ENCODE measurements at places on chromosomes 4 and X.

GRCh38 chr4:5753766-5754528, 42.9 kb downstream of the EVC start:
- no peak overlapping the region for H3K4me3 ChIP-seq
- peaks cover 77% of the 10 kb centered on the region for H3K36me3 ChIP-seq
- peaks cover 32% of the 10 kb centered on the region for H3K4me1 ChIP-seq
- DNase-seq, result no peak

DNA sequence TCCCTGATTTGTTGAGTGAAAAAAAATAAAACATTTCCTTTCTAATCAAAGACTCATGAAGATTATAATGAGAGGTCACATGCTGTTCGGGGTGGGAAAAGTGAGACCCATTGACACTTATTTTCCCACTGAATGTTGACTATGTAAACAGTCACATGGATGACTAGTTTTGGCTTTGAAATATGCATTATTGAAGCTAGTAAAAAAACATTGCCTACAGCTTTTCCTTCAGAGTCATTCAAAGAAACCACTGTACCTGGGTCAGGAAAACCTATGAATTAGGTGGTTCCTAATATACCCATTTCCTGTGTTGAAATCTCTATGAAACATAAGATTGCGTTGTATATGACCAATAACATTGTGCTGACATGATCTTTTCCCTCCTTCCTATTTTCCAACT, 251.2 kb downstream of the CFAP299 start:
- no peaks in the 10 kb centered on the region for H3K4me1 ChIP-seq
- H3K4me3 ChIP-seq, result no peak overlapping the region
- H3K36me3 ChIP-seq, result no peaks in the 10 kb centered on the region
- H3K27ac ChIP-seq, result no peak overlapping the region
- no peak for DNase-seq

DNA sequence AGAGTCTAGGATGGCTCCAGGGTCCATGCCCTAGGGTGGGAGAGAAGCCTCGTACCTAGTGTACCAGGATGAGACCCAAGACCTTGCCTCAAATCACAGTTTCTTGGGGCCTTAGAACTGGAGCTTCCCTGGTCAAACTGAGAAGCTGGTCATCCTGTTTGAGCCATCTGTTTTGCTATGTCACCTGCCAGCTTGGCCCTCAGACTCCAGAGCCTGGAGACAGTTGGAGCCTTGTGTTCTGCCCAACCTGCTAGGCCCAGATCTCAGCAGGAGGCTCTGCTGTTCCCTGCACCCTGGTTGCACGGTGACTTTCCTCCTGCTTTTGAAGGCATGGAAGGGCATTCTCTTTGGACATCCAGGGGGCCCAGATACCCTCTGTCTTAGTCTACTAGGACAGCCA, 206.3 kb upstream of the ATP6AP2 start:
- no peak overlapping the region for H3K4me3 ChIP-seq
- H3K27ac ChIP-seq, result no peak overlapping the region
- H3K27me3 ChIP-seq, result no peaks in the 10 kb centered on the region
- DNase-seq, result no peak

- no peaks in the 10 kb centered on the region for H3K27me3 ChIP-seq
- no peak for DNase-seq
- no peak overlapping the region for H3K27ac ChIP-seq
- no peak overlapping the region for H3K4me3 ChIP-seq
- no peaks in the 10 kb centered on the region for H3K36me3 ChIP-seq
These were observed 23.3 kb upstream of the LEF1 start for GRCh38 chr4:108192056-108192455.
